ENCODE measurements at places on chromosomes 1 and 21. TPM values are rescaled to one million over a fixed set of nuclear protein-coding genes. Genes with fewer than 3 reads are reported as not detected.

Gene NPR1
- total RNA-seq, result 0.51 TPM

Gene OVAAL
- total RNA-seq, result not detected

Gene IRF6
- total RNA-seq, result 23.4 TPM

Gene GJA9
- total RNA-seq, result not detected

Gene CD247
- total RNA-seq, result not detected

DNA sequence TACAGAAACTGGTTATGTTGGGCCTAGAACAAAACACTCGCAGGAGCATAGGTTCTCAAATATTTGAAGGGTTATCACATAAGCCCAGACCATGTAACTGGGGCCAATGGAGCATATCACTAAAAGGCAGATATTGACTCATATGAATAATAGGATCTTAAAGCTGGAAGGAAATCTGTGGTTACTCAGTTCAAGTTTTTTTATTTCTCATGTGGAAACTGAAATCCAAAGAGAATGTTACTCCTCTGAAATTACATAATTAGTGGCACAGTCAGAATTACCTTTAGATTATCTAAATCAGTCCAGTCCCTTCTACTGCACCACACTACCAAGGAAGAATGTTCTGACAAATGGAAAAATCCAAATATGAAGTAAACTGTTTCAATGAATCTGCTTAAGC is 12.0 kb downstream of the SLAMF8 start:
- H3K27me3 ChIP-seq, result peaks cover 68% of the 10 kb centered on the region
- DNase-seq, result no peak
- no peaks in the 10 kb centered on the region for H3K36me3 ChIP-seq
- no peak overlapping the region for H3K27ac ChIP-seq
- H3K4me3 ChIP-seq, result no peak overlapping the region

DNA sequence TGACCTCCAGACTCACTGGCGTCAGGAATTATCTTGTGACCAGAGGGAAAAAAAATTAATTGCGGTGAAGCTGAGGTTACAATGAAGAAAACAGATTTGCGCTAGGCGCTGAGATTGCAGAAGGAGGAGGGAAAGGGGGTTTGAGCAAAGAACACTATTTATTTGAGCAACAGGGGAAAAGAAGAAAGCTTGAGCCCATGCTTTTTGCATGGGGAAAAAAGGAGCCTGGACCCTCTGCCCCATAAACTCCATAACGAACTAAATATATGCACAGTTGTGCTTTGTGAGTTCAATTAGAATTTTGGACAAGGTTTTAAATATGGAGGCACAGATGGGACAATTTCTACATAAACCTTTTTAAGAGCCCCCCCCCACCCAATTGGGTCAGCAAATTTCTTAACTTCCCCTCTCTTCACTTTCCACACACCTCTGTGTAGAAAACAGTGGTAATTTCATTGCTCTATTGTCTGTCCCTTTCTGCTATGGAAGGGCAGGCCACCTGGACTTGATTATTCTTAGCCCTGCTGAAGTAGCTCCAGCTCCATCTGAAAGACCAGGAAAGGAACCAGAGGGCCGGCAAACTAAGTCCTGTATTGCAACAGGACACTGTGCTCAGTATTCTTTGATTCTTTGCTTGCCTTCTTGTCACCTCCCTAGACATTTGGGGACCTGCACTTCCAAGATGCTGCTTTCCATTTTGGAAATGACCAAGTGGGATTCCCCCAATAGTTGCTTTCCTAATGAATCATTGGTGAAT is 862 bp upstream of the ID3 start:
- H3K27me3 ChIP-seq, result no peaks in the 10 kb centered on the region
- H3K27ac ChIP-seq, result peak overlapping the region; percentile 100
- peaks cover 71% of the 10 kb centered on the region for H3K4me1 ChIP-seq
- peaks cover 16% of the 10 kb centered on the region for H3K36me3 ChIP-seq

- no peak for DNase-seq
- no peak overlapping the region for H3K4me3 ChIP-seq
- H3K4me1 ChIP-seq, result no peaks in the 10 kb centered on the region
- H3K27me3 ChIP-seq, result no peaks in the 10 kb centered on the region
- H3K36me3 ChIP-seq, result no peaks in the 10 kb centered on the region
Measured at GRCh38 chr1:59417406-59417805, 120.5 kb downstream of the FGGY start.

- H3K36me3 ChIP-seq, result no peaks in the 10 kb centered on the region
- no peak for DNase-seq
- H3K4me3 ChIP-seq, result peak overlapping the region; percentile 45
- peaks cover 78% of the 10 kb centered on the region for H3K27me3 ChIP-seq
- H3K27ac ChIP-seq, result peak overlapping the region; percentile 24
Measured at GRCh38 chr1:61081686-61082310, 563 bp upstream of the NFIA start.

DNA sequence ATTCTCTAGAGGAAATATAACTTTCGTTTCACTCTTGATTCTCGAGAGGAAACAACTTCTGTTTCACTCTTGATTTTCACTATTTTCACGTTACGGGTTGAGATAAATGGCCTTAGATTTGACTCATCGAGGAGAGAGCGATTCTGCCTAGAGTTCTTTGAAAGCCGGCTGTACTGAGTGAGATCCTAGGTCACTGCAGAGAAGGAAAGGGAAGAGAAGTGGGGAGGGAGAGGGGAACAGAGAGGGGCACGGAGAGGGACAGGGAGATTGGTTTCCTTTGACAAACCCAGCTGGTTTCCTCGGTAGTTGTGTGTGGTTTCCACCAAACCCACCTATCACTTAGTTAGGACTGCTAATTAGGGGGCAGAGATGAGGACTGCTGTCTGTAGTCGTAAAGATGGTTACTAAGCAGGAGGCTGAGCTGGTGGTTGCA is 21.6 kb upstream of the GPR137B start:
- no peak for DNase-seq
- no peaks in the 10 kb centered on the region for H3K36me3 ChIP-seq
- H3K27ac ChIP-seq, result no peak overlapping the region
- peaks cover 4% of the 10 kb centered on the region for H3K4me1 ChIP-seq

- no peak for DNase-seq
- no peak overlapping the region for H3K4me3 ChIP-seq
- no peaks in the 10 kb centered on the region for H3K36me3 ChIP-seq
- H3K27me3 ChIP-seq, result peaks cover 6% of the 10 kb centered on the region
Measured at GRCh38 chr1:78652019-78652560, 2.5 kb downstream of the IFI44 start.

- H3K4me1 ChIP-seq, result no peaks in the 10 kb centered on the region
- no peak overlapping the region for H3K4me3 ChIP-seq
- H3K36me3 ChIP-seq, result no peaks in the 10 kb centered on the region
- no peaks in the 10 kb centered on the region for H3K27me3 ChIP-seq
- DNase-seq, result no peak
Measured at GRCh38 chr1:107450899-107451664, 310.2 kb downstream of the NTNG1 start.

DNA sequence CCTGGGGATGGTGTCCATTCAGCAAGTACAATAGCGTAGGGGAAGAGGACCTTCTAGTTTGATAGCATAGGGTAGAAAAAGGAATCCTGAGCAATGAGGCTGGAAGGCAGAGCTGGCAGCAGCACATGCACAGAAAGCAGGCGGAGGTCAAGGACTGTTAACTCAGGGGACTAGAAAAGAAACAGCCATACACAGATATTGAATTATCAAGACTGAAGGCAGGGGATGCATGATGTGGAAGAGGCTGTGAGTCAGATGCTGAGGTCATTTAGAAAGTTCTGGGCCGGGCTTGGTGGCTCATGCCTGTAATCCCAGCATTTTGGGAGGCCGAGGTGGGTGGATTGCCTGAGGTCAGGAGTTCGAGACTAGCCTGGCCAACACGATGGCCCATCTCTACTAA is 65.6 kb downstream of the OPTC start:
- no peaks in the 10 kb centered on the region for H3K36me3 ChIP-seq
- no peak for DNase-seq
- H3K27ac ChIP-seq, result no peak overlapping the region
- peaks cover 46% of the 10 kb centered on the region for H3K27me3 ChIP-seq
- H3K4me1 ChIP-seq, result peaks cover 13% of the 10 kb centered on the region
